ENCODE measurements at places on chromosomes 1 and 21.

GRCh38 chr1:228502522-228502921, 15.3 kb downstream of the RNF187 start:
- DNase-seq: no peak

DNA sequence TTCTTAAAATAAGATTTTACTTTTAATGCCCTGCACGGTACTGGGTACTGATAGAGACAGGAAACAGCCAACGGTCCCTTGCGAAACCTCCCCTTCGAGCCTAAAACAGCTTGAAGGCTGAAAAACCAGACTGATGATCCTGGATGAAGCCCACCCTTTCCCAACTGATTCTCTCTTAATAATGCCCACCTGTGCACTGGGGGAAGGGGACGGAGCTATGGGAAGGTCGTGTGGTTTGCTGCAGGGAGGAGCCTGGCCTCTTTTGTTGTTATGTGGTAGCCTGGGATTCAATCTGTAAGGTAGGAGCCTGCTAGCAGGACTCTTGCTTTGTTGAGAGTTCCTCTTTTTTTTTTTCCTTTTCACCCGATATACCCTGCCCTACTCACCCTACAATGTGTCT, 25.6 kb downstream of the SAMSN1 start:
- no peak for DNase-seq

DNA sequence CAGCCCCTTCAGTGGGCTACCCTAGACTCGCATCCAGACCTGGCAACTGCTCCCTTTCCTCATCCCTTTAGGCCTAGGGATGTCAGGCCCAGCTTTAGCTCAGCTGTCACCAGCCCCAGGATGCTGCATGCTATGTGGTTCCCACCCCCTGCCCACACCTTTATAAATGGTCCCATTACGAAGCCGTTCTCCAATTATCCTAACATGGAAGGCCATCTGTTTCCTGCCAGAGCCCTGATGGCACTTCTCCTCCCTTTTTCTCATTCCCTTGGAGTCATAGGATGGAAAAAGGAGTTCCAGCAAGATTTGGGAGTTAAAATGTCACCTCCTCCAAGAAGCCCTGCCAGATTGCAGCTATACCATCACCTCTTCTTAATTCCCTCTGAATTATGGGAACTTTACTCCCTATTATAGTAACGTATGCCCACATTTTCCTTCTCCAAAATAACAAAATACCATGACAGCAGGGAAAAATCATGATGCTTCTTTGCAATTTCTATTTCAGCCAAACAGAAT, 205.0 kb upstream of the GRIK3 start:
- peak; percentile 81 for DNase-seq

GRCh38 chr1:24929398-24930259, 447 bp downstream of the RUNX3 start:
- DNase-seq: peak; percentile 39

DNA sequence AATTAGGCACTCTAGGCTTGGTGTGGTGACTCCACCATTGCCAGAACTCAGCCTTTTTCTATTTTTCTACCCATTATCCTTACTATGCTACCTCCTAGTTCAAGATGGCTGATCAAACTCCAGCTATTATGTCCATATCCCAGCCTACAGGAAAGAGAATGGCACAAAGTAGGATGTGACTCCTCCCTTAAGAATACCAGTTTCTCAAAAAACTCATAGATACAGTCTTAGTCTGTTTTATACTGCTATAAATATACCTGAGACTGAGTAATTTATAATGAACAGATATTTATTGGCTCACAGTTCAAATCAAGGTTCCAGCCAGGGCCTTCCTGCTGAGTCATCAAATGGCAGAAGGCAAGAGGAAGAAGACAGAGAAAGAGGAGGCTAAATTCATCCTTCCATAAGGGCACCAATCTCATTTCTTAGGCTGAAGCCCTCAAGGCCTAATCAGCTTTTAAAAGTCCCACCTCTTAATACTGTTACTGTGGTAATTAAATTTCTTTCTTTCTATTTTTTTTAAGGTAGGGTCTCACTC, 542.8 kb upstream of the BEND5 start:
- DNase-seq: no peak

DNA sequence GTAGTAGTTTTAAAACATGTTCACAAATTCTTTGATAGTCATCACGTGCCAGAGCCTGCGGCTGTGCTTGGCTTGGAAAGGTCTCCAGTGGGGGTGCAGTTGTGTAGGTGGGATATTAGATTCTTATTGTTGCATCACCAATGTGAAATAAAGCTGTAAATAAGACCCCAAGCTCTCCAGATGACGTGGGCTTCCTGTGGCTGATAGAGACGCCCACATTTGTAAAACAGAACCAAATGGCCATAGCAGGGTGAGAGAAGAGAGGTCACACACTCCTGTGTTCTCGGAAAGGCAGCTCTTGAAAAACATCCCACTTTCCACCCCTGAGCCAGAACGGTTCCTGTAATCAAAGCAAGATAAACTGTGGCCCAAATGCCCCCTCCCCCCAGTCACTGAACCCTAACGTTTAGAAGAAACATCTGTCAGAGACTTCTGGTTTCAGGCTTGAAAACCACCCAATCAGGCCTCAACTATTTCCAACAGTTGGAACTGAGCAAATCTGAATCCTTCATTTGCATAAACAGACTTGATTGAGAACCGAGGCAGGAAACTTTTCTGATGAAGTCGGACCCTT, 6.6 kb upstream of the NTPCR start:
- no peak for DNase-seq

DNA sequence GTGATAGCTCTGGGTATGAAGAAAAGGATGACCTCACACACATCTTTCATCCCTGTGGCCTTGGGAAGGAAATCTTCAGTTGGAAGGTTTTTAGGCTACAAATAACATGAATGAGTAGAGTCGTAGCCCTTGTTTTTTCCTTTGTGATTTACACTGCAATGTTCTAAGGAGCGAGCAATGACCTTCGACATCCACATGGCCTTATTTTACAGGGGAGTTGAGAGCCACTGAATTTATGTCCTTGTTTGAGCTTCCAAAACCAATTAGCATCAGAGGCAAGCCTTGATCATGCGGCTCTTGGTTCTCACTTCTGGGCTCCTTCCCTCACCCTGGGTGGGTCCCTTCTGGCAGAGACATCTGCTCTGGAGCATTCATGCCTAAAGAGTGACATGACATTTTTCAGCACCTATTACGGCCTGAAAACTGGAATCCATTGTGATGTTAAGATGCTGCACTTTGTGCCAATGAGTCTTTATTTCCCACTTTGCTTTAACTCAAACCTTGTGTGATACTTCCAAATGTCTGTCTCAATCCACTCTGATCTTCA, 70.5 kb upstream of the RUNX1 start:
- DNase-seq: no peak

DNA sequence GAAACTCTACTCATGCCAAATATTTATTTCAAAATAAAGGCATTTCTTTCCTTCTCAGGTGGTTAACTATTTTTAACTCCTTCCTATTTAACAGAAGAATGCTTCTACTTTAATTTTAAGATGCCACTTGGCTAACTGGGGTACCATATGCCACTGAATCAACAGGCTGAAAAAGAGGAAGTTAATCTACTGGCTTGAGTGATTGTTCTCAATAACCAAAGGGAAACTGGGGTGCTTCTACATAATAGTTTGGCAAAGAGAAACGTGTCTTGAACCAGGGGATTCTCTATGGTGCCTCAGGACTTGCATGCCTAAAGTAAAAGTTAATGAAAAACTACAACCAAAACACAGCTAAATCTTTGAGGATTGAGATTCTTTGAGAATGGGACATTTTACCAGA, 142.6 kb downstream of the DENND1B start:
- no peak for DNase-seq

DNA sequence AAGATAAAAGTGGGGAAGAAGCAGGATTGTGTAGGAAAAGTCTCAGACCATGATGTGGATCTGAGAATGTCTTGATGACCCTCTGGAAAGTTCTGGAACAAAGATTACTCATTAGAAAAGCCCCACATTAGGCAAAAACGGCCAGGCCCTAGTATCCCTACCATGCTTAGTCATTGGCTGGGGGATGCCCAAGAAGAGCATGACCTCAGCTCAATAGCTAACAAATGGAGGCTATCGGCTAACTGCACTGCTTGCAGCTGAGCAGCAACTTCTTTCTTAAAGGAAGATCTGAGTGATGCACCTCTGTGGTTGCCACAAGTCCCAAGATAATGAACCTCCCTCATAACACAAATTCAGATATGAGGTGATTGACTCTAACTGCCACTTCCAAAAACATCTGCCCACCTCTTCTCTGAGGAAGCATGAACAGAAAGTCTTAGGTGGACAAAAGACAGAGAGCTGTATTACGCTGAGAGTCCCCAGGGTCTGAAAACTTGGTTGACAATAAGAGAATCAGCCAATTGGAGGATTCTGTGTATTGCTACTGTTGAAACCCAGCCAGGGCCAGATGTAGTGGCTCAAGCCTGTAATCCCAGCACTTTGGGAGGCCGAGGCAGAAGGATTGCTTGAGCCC, 64.6 kb upstream of the AK4 start:
- DNase-seq: no peak

DNA sequence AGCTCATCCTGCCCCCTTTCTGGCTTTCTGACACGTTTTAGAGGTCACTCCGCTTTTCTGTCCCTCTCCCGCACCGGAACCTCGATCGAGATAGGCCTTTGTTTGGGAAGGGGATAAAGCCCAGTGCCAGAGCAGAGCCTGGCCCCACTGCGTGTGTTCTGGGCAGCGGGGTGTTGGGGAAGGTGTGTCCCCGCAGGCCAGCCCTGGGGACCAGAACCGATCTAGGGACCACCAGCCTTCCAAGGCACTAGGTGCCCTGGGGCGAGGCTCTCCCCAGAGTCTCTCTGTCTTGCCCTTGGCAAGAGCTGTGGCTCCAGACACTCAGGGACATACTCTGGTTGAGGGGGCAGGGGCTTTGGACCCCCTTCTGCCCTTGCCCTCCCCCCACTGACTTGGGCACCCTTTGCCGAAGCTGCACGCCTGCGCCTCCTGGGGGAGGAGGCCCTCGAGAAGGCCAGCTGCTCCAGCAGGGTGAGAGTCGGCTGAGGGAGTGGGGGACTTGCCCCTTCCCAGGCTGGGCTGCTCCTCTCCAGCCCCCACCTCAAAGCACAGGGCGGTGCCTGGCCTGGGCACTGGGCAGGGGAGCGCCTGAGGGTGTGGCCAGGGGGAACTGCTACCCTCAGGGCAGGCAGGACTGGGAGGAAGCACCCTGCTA, 16.4 kb downstream of the PRXL2B start:
- DNase-seq: no peak

DNA sequence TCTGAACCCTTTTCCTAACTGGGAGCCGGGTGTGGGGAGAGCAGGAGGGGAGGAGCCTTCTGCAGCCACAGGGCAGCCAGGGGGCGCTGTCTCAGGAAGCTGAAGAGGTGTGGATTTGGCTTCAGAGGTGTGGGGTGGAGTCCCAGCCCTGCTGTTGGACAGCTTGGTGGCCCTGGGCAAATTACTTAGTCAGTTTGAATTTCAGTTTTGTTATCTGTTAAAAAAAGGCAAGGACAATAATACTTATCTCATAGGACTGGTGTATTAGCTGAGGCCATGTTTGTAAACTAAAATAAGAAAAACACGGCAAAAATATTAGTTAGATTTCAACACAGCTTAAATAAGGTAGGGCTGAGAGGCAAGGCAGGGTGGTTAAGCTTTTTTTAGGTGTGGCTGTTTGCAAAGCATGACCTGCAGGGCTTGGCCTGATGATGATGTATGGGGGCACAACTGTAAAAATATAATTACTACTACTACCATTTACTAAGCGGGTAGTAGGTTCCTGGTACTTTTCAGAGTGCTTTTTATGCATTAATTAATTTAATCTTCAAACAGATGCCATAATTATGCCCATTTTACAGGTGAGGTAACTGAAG, 111.8 kb downstream of the PLXNA2 start:
- no peak for DNase-seq

DNA sequence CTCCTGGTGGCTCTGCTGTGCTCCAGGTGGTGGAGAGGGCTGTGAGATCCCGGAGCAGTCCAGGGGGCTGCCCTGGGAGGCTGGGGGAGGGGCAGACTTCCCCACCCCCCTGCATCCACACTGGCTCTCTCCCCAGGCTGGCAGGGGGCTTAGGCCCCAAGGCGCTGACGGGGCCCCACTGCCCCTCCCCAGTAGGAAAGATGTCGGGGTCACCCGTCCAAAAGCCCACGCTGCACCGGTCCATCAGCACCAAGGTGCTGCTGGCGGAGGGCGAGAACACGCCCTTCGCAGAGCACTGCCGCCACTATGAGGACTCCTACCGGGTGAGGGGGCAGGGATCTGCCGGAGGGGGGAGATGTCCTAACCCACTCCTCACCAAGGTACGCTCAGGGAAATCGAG, 5.8 kb downstream of the RNF207 start:
- DNase-seq: no peak

GRCh38 chr1:206792939-206793607, 20.8 kb upstream of the IL10 start:
- no peak for DNase-seq

GRCh38 chr1:62341089-62341488, 21.9 kb upstream of the KANK4 start:
- DNase-seq: no peak

DNA sequence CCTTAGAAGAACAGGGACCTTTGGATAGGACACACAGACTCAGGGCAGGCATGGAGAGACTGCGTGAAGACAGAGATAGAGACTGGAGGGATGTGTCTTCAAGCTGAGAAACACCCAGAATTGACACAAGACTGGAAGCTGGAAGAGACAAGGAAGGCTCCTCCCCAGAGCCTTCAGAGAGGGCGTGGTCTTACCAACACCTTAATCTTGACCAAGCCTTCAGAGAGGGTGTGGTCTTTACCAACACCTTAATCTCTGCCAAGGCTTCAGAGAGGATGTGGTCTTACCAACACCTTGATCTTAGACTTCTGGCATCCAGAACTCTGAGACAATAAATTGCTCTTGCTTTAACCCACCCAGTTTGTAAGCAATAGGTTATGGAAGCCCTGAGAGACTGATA, 481.4 kb upstream of the VAMP3 start:
- DNase-seq: no peak

DNA sequence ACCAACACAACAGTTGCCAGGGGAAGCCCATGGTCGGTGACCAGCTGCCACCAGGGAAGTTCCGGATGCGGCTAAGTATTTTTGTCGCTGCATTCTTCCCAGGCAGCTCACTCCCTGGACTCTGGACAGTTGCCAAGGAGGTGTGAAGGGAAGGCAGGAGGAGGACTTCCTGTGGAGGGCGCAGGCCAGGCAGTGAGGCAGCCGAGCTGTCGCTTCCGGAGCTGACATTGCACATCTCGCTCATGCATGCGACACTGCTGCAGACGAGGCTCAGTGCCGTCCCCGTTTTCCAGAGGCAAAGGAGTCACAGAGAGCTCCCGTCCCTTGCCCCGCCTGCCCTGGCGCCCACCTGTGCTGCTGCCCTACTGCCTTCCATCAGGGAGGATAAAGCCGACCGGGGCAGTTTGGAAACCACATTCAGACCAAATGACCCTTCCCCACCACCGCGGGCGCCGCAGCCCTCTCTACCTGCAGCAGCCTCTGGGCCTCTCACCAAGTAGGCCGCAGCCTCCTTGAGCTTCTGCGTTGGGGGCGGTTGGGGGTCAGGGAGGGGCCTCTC, 81.4 kb downstream of the NENF start:
- DNase-seq: peak; percentile 12

DNA sequence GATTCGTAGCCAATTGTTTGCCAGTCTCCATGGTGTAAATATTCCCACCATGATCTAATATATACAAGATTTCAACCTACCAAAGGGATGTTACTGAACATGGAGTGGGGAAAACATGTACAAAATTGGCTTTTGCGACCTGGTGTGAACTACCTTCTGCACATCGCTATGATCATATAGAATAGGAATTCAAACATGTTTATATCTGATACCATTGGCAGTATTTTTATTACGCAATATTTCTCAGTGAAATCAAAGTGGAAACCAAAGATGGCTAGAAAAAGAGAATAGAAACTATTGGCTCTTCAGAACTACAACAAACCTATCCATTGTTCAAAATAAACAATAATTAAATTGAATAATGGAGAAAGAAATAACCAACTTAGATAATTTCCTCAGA, 285.1 kb downstream of the TPR start:
- DNase-seq: no peak

All from NCI-H2171 (cell line).